ENCODE measurements at places on chromosomes 6 and 20.

DNA sequence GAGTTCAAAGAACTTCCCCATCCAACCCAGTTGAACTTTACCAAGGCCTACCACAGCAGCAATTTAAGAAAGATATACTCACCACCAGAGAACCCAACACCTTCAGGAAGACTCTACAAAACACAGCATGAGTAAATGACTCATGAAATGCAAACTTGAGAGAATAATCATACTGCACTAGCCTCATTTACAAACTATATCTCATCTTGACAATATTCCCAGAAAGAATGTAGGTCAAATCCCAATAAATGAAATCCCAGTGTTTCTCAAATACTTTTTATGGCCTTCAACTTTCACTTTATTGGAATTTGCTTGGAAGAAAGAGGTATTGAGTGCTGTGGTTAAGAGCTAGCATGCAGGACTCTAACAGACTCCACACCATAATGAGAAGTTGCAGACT, 60.0 kb downstream of the FYN start:
- DNase-seq: no peak

GRCh38 chr20:21155268-21155667, 29.4 kb downstream of the KIZ start:
- DNase-seq: no peak

DNA sequence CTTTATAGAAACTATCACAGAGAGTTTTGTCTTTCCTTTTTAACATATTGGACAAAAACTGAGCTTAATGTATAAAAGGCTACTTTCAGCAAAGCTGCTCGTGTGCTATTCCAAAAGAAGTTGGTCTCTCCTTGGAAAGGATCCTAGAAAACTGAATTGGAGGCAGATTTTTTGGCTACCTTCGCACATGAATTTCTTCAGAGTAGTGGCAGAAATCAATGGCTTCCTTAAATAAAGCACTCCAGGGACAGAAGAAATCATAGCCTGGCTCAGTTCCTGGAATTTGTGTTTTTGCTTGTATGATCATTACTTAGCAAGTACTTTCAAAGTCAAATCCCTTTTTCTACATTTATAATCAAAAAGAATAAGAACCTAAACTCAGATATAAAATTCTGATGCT, 780.3 kb downstream of the PHF3 start:
- DNase-seq: no peak

GRCh38 chr6:30877419-30878262, 6.7 kb upstream of the DDR1 start:
- peak; percentile 54 for DNase-seq

GRCh38 chr6:112251171-112251875, 3.0 kb downstream of the LAMA4 start:
- no peak for DNase-seq
